ENCODE measurements at places on chromosomes 3 and 15. TPM values are rescaled to one million over a fixed set of nuclear protein-coding genes. Genes with fewer than 3 reads are reported as not detected.

RGMA gene
- total RNA-seq, result 0.26 TPM

SYNPR gene
- not detected for total RNA-seq

ADAMTS9 gene
- not detected for total RNA-seq

FANCD2OS gene
- total RNA-seq, result not detected

GPR27 gene
- 0.32 TPM for total RNA-seq

LTK gene
- 1.9 TPM for total RNA-seq

CP gene
- total RNA-seq, result not detected

AMIGO3 gene
- total RNA-seq, result not detected

PCBP4 gene
- total RNA-seq, result 16.4 TPM

FNDC3B gene
- total RNA-seq, result 17.6 TPM
